ENCODE measurements at places on chromosomes 7 and 10. TPM values are rescaled to one million over a fixed set of nuclear protein-coding genes. Genes with fewer than 3 reads are reported as not detected.

- H3K4me3 ChIP-seq = no peak overlapping the region
- no peaks in the 10 kb centered on the region for H3K27me3 ChIP-seq
- no peaks in the 10 kb centered on the region for H3K4me1 ChIP-seq
Measured at GRCh38 chr10:50336140-50336539, 84.8 kb upstream of the ASAH2 start.

Gene ATG9B
- total RNA-seq = 7.1 TPM

Gene TRIM50
- not detected for total RNA-seq

DNA sequence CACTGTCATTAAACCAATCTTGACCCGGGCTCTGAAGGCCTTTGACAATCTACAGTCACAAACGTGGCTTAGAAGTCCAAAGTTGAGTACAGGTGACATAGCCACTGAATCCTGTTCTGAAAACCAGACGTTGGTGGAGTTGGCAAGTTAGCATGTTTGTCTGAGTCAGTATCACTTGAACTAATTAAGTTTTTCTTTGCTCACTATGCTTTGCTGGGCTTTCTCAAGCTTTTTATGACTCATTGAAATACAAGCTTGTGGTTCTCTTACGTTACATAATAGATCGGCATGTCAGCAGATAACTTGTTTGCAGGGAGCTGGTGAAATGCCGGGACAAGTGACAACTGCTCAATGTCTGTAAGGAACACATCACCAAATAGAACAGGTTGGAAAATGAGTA lies 53.8 kb downstream of the ARL5B start:
- H3K27me3 ChIP-seq = no peaks in the 10 kb centered on the region
- H3K4me1 ChIP-seq = no peaks in the 10 kb centered on the region
- no peak overlapping the region for H3K27ac ChIP-seq
- H3K36me3 ChIP-seq = no peaks in the 10 kb centered on the region
- peak; percentile 88 for DNase-seq

DNA sequence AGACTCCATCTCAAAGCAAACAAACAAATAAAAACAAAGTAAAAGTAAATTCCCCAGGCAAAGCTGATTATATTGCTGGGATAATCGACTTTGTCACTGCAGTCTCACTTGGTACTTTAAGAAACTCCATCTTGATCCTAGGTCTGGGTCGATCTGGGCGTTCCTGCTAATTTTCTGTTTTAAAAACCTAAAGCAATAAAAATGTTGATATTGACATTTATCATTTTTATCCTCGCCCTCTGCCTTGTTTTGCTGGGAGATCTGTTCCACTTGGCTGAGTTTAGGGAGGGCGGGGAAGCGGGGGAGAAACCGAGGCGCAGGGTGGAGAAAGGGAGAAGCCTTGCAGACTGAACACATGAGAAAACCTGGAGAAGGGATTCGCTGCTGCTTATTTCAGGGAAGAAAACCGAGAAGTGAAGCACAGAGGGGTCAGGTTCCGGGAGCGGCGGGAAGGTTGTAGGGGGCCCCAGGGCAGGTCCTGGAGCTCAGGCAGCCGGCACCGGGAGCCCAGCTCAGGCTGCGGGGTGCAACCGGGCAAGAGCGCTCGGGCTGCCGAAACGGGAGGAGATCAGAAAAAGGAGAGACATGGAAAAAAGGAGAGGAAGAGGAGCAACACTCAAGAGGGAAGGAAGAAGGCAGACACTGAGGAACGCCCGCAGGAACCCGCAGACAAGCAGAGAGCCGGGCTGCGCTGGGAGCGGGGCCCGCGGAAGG lies 27.3 kb upstream of the KMT2C start:
- peak; percentile 76 for DNase-seq
- peak overlapping the region; percentile 93 for H3K27ac ChIP-seq
- H3K4me3 ChIP-seq = peak overlapping the region; percentile 74
- no peaks in the 10 kb centered on the region for H3K36me3 ChIP-seq
- no peaks in the 10 kb centered on the region for H3K27me3 ChIP-seq

- no peak overlapping the region for H3K4me3 ChIP-seq
- H3K4me1 ChIP-seq = peaks cover 47% of the 10 kb centered on the region
Measured at GRCh38 chr7:92044148-92044547, 90.1 kb downstream of the CYP51A1 start.

Gene MAGI2
- 24.7 TPM for total RNA-seq

- H3K27me3 ChIP-seq = no peaks in the 10 kb centered on the region
- peak overlapping the region; percentile 85 for H3K4me3 ChIP-seq
- H3K36me3 ChIP-seq = no peaks in the 10 kb centered on the region
- peak overlapping the region; percentile 79 for H3K27ac ChIP-seq
- no peak for DNase-seq
Measured at GRCh38 chr7:38178695-38179344, 775 bp downstream of the STARD3NL start.

DNA sequence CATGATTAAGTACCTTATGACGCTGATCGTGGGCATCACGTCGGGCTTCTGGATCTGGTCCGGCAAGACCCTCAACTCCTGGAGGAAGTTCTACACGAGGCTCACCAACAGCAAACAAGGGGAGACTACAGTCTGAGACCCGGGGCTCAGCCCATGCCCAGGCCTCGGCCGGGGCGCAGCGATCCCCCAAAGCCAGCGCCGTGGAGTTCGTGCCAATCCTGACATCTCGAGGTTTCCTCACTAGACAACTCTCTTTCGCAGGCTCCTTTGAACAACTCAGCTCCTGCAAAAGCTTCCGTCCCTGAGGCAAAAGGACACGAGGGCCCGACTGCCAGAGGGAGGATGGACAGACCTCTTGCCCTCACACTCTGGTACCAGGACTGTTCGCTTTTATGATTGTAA lies 2.5 kb downstream of the FZD1 start:
- no peak overlapping the region for H3K27ac ChIP-seq
- peak; percentile 19 for DNase-seq
- H3K4me3 ChIP-seq = peak overlapping the region; percentile 27
- H3K27me3 ChIP-seq = peaks cover 60% of the 10 kb centered on the region

Gene CDNF
- 0.74 TPM for total RNA-seq

Gene NANOS1
- 1.5 TPM for total RNA-seq

Gene SOSTDC1
- 1.7 TPM for total RNA-seq

GRCh38 chr7:140688341-140688740 lies 8.2 kb upstream of the NDUFB2 start:
- no peaks in the 10 kb centered on the region for H3K4me1 ChIP-seq
- H3K36me3 ChIP-seq = peaks cover 4% of the 10 kb centered on the region
- no peak overlapping the region for H3K4me3 ChIP-seq
- H3K27me3 ChIP-seq = no peaks in the 10 kb centered on the region
- no peak overlapping the region for H3K27ac ChIP-seq

Gene ANLN
- total RNA-seq = 56.7 TPM

DNA sequence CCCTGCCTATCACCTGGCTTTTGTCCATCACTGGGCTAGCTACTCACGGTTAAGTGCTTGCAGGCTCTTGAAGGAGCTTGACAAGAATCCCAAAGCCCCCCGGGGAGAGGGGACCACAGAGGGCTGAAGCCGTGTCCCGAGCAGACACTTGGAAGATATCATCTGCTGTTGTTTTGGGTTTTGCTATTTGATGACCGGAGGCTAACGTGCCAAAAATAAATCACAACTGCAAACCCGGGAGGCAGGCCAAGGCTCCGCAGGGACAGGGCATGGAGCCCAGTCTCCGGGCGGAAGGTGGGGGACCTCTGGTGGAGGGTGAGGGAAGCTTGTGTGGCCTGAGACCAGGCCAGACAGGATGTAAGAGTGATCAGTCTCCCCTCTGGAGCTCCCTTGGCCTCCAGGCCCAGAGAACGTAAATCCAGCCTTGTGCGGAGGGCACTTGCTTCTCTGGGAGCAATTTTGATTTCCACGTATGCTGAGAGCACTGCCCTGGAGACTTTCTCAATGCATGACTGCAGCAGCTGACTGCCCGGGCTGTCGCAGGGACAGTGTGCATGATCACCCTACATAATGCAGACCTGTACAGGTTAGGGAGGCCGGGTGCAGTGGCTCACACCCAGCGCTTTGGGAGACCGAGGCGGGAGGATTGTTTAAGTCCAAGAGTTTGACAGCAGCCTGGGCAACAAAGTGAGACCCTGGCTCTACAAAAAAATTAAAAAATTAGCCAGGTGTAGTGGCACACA lies at the start of gene PHKG1:
Gene PHKG1 (minus strand): TSS at position 164 of the 743 bp plus-strand sequence. CDS start 4,011 bp downstream, outside the sequence.
- DNase-seq = peak; percentile 22
- H3K4me1 ChIP-seq = no peaks in the 10 kb centered on the region
- no peaks in the 10 kb centered on the region for H3K36me3 ChIP-seq
- H3K27me3 ChIP-seq = no peaks in the 10 kb centered on the region
- no peak within 1 kb of the TSS for H3K4me3 ChIP-seq

Gene OR13A1
- 0.15 TPM for total RNA-seq

Gene ADAM12
- 0.25 TPM for total RNA-seq

Gene DLX6
- total RNA-seq = not detected
